ENCODE measurements at places on chromosomes 5 and 9. TPM values are rescaled to one million over a fixed set of nuclear protein-coding genes. Genes with fewer than 3 reads are reported as not detected.
A peak's percentile ranks its signal among the peaks of the same experiment; 100 is the strongest.

- no peak for DNase-seq
Observed at GRCh38 chr9:100106616-100107015, 7.6 kb downstream of the INVS start.

LPCAT1 gene
- 41.7 TPM for polyA plus RNA-seq

DNA sequence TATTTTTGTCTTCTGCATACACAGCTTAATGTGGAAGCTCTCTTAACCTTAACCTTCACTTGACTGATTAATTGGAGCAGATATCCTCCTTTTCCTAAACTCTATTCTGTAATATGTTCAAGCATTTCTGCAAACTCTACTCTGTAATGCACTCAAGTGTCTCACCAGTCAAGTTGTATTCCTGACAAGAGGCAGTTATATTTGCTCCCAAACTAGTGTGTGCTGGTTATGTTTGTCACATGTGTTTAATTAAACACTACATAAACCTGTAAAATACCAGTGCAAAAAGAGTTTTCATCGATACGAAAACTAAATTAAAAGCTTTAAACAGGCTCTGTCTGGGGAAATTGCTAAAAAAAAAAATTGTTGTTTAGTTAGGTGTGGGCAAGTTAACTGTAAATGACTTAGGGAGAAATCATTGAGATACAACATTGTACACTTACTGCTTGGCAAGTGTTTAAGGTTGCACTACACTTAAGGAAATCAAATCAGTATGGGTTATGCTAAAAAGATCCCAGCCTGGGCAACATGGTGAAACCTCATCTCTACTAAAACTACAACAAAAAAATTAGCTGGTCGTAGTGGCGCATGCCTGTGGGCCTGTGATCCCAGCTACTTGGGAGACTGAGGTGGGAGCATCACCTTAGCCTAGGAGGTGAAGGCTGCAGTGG is 6.7 kb downstream of the FAF2 start:
- DNase-seq = no peak

PFN3 gene
- 0.91 TPM for polyA plus RNA-seq

GRCh38 chr5:90476391-90476790 is 1.7 kb downstream of the POLR3G start:
- DNase-seq = no peak

- DNase-seq = no peak
Observed at GRCh38 chr9:111828193-111828592, 33.5 kb upstream of the SHOC1 start.

- no peak for DNase-seq
Observed at GRCh38 chr5:142036918-142037317, 24.1 kb upstream of the GNPDA1 start.

DNA sequence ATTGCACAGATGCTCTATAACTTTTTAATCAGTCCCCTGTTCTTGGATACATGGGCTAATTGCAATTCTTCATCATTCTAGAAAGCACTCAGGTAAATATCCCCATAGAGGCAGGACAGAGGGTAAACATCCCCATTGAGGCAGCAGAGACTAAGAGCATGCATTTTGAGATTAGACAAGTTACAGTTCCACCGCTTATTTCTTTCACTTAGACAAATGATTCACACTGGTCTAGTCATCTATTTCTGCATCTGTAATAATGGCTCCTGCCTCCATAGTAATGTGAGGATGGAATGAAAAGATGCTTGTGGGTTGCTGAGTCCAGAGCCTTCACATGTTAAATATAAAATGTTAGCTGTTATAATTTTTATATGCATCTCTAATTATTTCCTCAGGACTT is 276.9 kb downstream of the ARHGAP26 start:
- DNase-seq = no peak

SPOCK1 gene
- polyA plus RNA-seq = 11.5 TPM

- no peak for DNase-seq
Observed at GRCh38 chr9:93906195-93906880, 48.8 kb downstream of the BARX1 start.

GARIN3 gene
- not detected for polyA plus RNA-seq

CCNI2 gene
- polyA plus RNA-seq = 3.7 TPM

- DNase-seq = peak; percentile 69
Observed at GRCh38 chr5:150303660-150304386, 1.1 kb upstream of the ARSI start.

- DNase-seq = no peak
Observed at GRCh38 chr9:6538666-6539071, 106.9 kb downstream of the GLDC start.

SELENOP gene
- 421 TPM for polyA plus RNA-seq

GRCh38 chr9:32957358-32957757 is 44.1 kb downstream of the APTX start:
- no peak for DNase-seq

DNA sequence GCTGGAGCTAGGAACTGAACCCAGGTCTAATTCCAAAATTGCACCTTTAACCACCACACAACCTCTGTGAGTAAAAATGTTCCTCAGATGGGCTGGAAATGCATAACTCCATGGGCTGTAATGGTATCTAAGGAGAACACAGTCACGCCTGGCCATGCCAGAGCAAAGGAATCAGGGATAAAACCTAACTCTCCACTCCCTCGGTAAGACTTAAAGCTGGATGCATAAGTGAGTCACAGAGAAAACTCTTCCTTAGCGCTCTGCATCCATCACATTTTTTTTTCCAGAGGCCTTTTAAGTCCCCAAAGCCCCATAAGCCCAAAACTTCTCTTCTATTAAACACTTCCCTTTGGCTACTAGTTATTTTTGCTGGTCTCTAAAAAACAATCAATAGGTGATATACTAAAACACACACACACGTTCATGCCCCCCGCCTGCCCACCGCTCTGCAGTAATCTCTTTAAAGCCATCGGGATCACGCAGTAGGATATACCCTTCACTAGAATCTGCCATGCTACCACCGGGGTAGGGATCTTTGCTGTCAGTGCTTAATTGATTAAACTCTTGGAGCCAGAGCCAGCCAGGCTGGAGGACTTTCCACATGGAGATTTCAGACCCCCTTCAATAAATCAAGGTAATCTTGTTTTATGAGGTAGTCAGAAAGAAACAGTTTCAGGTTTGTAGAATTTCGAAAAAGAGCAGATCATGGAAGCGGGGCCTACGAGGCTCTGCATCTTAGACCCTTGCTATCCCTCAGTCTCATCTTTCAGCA is 212.9 kb downstream of the MAPKAP1 start:
- no peak for DNase-seq

NUTM2F gene
- polyA plus RNA-seq = not detected

Measured in left renal cortex interstitium (tissue), 4 donors.